ENCODE measurements at places on chromosomes 12 and 14. TPM values are rescaled to one million over a fixed set of nuclear protein-coding genes. Genes with fewer than 3 reads are reported as not detected.

- no peak for DNase-seq
These were observed 182.2 kb downstream of the NOVA1 start for GRCh38 chr14:26415618-26416123.

- no peak for DNase-seq
These were observed 84.6 kb upstream of the PTPRB start for GRCh38 chr12:70721656-70722357.

Gene HCAR2
- not detected for total RNA-seq

Gene DHH
- 1.9 TPM for total RNA-seq

Gene CMTM5
- not detected for total RNA-seq

GRCh38 chr12:72540811-72541210 lies 268.6 kb downstream of the TRHDE start:
- DNase-seq = no peak

GRCh38 chr12:131077931-131078391 lies 124.3 kb downstream of the ADGRD1 start:
- no peak for DNase-seq

DNA sequence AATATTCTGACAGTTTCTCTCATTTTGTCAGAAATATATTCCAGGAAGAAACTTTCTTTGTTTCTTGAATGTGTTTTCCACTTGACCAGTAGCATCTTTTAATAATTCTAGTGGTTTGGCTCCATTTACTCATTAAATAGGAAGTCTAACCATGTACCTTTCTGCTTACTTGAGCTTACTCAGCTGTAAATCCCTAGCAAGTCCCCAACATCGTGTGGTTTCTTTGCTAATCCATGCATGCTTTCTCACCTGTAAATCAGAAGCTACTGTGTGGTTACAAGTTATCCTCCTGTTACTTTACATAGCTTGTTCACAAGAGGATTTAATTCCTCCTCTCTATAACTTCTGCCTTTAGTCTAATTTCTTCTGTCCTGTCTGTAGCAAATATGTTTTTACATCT lies 227.7 kb downstream of the FSCB start:
- DNase-seq = no peak

Gene ADIPOR2
- total RNA-seq = 76.0 TPM

DNA sequence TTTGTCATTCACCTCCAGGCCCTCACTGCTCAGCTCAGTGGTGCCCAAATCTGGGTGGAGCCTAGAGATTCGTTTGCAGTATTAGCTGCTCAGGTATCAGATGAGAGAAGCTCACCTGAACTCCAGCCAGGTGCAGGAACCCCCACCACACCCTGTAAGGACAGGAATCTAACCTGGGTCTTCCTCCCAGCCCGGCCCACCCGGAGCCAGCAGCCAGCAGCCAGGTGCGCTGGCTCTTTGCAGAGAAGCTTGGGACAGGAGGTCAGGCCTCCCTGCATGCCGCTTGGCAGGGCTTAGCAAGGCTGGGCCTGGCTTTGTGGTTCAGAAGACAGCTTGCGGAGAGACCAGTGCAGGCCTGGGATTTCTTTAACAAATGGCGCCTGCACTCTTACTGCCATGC lies 125.6 kb upstream of the MYL2 start:
- DNase-seq = no peak

- DNase-seq = no peak
These were observed 84.6 kb downstream of the ESR2 start for GRCh38 chr14:64209444-64210131.

- no peak for DNase-seq
These were observed 55.6 kb upstream of the BCL2L14 start for GRCh38 chr12:12015073-12015685.

DNA sequence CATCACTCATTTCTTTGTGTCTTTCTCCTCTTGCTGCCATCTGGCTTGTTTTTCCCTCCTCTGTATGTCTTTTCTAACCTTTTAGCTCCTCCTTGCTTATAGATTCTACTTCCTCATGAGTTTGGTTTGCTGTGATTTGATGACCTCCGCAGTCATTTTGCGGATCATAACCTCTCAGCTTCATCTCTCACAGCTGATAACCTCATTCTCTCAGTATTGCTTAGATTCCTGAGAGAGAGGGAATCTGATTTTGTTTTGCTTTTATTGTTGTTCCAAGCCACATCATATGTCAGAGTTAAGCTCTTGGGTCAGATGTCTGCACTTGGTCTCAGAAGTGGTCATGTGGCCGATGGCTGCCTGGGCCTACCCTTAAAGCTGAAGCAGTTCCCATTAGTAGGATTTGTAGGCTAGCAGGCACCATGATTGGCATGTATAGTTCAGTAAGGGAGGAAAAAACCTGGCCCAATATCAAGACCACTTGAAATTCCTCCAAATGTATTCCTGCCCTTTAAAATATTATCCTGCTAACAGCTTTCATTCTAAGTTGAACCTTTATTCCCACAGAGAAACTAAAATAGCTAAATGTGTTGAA lies 13.5 kb downstream of the ZNF664 start:
- DNase-seq = no peak

- DNase-seq = no peak
These were observed 1552.1 kb upstream of the SEL1L start for GRCh38 chr14:83085725-83086124.

Gene KCNMB4
- total RNA-seq = 0.13 TPM

All from Panc1 (cell line).